ENCODE measurements at places on chromosomes 5 and 9.

DNA sequence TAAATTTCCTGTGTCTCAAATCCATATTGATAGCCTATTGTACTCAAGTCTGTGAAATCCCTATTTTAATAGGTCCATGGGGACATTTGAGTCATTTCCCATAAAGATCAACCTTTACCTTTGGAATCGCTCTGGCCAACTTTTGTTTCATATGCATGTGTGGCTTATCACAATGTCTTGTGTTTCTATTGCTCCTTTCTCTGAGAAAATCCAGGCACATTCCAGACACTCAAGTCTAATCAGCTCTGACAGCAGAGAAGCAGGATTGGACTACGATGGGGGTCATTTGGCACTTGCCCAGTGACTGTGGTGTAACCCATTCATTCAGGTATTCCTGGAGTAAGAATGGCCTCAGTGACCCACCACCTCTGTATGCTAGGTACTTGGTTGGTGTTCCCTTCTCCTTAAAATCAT, 48.4 kb downstream of the ACTBL2 start:
- DNase-seq, result no peak

DNA sequence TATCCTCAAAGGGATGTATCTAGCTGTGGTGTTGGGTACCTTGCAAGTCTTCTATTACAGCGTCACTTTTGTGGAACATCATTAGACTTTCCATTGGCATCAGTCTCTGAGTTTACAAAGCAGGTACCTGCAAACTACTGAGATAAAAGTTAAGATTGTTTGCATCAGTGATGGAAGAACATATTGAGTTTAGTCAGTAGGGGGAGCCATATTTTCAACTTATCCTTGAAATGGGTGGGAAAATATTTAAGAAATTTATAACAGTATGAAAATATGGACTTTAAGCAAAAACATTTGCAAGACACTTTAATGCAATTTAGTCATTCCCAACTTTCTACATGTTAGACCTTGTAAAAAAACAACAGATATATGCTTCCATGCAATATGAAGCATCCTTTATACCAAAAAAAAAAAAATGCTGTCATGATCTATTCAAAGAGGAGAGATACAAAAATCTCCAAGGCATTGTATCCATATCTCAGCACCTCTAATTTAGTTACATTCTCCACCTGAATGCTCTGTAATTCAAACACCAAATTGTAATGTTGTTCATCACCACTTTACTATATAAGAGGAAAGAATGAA, 98.6 kb upstream of the ADAMTS19 start:
- no peak for DNase-seq

DNA sequence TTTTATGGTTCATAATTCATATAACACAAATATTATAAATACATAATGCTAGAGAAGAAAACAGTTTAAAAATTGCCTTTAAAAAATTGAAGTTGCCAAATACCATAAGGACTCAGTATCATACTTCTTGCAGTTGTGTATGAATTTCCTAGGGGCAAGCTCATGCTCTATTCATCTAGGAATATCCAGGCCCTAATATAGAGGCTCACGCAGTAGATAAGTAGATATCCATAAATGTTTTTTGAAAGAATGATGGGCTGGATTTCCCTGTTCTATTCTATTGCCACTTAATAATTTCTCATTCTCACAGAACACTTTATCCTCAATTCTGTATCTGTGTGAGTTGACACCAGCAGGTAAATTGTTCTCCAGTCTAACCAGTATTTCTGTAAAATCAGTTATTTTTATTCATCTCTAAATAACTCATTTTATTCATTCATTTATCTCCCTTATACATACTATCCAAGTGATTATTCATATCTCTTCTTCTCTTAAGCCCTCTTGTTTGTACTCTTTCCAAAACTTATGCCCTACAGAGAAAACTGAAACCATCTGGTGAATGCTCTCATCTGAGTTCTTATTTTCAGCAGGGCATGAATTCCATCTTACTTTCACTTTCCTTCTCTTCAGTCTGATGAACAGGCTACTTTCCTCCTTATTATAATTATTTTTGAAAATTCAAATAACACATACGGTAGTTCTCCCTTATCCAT, 97.1 kb downstream of the SLC44A1 start:
- DNase-seq, result no peak

DNA sequence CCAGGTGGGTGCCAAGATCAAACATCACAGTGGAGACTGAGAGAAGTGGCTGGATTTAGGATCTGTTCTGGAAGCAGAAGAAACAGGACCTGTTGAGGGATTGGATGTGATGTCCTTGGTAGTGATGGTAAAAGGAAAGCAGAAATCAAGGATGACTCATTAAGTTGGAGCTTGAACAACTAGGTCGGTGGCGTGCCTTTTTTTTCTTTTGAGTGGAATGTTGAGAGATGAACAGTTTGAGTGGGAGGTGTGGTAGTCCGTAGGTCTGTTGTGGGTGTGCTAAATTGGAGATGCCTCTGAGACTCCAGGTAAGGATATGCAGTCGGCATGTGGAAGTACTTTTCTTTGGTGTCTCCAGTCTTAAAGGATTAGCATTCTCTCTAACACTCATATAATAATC, 92.1 kb upstream of the IL12B start:
- no peak for DNase-seq

GRCh38 chr5:124721229-124721735, 25.2 kb downstream of the ZNF608 start:
- no peak for DNase-seq

- no peak for DNase-seq
These were observed 64.3 kb downstream of the MVB12B start for GRCh38 chr9:126390923-126391322.

GRCh38 chr5:69368458-69369339, 621 bp downstream of the AK6 start:
- peak; percentile 15 for DNase-seq

DNA sequence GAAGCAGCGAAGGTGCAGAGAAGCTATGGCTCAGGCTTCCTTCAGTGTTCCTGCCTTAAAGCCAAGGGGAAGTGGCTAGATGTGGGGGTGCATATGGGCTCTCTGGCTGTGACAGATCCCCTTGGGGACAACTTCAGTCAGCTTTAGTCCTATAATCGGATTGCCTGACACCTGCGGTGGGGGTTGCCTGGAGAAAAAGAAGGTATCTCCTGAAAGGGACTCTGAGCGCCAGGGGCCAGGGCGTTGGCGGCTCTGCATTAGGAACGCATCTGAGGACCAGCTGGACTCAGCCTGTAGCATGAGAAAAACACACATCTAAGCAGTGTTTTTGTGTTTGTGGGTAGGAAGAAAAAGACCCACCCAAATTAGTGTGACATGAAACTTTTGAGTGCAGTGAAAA, 84.3 kb upstream of the OTULINL start:
- DNase-seq, result no peak

DNA sequence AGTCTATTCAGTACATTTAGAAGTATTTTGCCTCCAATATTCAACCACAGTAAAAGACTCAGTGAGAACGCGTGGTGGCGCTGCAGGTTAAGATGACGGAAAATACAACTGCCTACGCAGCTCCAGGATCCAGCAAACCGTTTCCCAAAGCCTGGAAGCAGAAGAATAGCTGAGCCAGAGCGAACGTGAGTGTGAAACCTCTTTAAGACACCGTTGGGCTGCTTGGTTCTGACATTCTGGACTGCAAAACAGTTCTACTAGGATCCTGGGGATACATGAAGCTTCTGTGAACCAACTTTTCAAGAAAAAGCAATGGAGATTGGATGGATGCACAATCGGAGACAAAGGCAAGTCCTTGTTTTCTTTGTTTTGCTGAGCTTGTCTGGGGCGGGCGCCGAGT, at the start of gene PCDHB16:
Gene PCDHB16, plus strand, starts transcription at position 140 of the 400 bp plus-strand sequence. Its CDS starts 173 bp downstream, at position 313.
- peak; percentile 23 for DNase-seq

GRCh38 chr5:172911976-172912375, 47.2 kb upstream of the RPL26L1 start:
- DNase-seq, result no peak

GRCh38 chr5:157143127-157143971, 684 bp upstream of the MED7 start:
- DNase-seq, result peak; percentile 82

DNA sequence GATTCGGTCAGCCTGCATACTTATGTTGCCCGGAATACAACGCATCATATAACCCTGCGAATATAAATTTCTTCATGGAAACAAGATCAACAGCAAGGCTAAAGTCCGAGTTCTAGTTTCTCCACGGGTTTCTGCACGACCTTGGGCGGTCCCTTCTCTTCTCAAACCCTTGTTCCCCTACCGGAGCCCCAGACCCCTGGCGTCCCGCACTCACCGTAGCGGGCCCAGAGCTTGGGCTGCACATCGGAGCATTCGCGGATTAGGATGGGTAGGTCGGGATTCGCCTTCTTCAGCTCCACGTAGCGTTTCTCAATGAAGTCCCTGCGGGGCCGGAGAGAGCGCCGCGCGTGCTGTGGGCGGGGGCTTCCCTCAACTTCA, 399 bp downstream of the NDUFA2 start:
- no peak for DNase-seq

DNA sequence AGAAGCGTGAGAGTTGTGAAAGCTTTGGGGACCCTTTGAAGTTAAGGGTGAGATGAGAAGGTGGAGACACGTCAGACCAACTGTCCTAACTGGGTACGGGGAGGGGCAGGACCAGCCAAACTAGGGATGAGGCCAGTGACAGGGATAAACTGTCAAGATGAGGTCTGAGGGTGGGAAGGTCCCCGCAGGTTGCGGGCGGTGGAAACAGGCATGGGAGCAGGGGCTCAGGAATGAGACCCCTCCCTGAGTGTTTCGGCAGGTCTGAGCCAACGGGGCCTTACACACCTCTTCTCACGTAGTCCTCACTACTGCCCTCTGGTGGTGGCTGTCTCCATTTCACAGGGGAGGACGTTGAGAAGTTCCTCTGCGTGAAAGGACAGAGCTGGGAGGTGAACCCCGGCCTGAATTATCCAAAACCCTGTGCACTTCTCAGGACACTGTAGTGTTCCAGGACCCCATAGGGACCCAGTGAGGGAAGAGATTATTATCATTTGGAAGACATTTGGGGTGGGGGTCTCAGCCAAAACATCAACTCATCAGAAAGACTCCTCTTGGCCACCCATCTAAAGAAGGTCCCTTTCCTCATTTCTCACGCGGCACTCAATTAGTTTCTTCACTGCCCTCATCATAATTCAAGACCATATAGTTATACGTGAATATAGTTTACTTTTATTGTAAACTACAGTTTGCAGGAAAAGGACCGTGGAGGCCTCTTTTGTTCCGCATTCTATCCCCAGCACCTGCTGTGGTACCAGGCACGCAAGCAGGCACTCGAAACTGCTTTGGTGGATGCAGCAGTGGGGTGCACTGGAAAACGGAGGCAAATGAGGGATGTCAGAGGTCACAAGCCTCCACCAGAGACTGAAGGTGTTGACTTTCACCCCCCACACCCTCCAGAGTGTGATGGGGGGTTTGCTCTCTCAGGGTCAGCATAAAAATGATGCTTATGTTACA, 21.7 kb upstream of the NANS start:
- DNase-seq, result peak; percentile 97

- DNase-seq, result no peak
These were observed 434 bp upstream of the FSD1L start for GRCh38 chr9:105447386-105447813.

DNA sequence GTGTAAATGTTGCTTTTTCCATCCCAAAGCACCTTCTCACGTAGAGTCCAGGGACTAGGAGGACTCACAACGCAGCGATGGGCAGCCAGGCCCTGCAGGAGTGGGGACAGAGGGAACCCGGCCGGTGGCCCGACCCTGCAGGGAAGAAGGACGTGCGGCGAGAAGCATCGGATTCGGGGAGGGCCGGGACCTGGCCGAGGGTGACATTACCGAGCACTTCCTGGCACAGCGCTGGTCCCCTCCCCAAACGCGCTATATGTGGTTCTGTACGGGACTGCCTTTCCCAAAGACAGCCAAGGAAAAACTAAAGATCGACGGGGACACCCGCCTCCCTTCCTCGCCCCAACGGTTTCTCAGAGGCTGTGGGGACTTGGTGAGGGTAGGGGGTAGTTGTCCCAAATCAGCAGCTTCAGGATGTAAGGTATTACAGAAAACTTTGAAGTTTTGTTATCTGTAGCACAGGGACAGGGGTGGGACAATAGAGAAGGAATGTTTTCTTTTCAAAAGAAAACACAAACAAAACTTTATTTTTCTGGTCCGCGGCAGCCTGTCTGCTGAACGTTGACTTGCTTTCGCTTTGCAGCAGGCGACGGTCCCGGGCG, 887 bp upstream of the MAP3K1 start:
- DNase-seq, result peak; percentile 40

DNA sequence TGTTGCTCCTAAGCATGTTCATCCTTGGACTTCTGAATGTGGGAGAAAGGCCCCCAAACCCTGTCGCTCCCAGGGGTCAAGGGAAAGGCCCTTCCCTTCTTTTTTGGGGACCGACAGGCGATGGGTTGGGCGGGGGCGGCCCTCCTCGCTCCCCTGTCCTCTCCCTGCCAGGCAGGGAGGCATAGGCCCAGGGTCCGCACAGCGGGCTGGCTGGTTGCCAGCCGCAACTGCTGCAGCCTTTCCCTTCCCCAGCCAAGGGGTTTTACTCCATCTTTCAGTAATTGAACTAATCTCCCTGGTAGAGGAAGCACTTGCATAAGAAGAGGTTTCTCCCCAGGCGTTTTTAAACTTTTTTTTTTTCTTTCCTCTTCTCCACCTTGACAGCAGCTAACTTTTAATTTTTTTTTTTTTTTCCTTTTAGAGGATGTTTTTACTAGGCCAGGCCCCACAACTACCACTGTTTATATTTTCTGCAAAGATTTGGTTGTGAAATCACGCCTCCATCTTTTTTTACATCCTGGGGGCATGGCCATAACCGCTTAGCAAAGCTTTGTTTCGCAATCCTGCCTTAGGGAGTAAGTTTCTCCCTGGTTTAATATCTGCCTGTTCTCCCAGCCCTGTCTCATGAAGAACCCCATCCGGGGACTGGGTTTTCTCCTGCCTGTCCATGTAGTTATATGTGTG, 216.9 kb upstream of the ZNF608 start:
- DNase-seq, result no peak

DNA sequence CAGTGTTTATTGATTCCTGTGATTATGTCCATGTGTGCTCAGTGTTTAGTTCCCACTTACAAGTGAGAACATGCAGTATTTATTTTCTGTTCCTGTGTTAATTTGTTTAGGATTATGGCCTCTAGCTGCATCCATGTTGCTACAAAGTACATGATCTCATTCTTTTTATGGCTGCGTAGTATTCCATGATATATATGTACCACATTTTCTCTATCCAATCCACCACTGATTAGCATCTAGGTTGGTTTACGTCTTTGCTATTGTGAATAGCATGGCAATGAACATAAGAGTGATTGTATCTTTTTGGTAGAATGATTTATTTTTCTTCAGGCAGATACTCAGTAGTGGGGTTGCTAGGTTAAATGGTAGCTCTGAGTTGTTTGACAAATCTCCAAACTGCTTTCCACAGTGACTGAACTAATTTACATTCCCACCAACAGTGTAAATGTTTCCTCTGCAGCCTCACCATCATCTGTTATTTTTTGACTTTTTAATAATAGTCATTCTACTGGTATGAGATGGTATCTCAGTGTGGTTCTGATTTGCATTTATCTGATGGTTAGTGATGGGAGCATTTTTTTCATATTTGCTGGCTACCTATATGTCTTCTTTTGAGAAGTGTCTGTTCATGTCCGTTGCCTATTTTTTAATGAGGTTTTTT, 47.5 kb upstream of the ELL2 start:
- DNase-seq, result no peak

- DNase-seq, result no peak
These were observed 81.1 kb downstream of the MAT2B start for GRCh38 chr5:163586531-163586956.

- DNase-seq, result no peak
These were observed 2.6 kb upstream of the SLC28A3 start for GRCh38 chr9:84343111-84343521.
